CD4-positive, alpha-beta T cell treated with Interleukin-6 for 4 hours (primary cell): ENCODE measurements at places on chromosomes 6 and 20.
A peak's percentile ranks its signal among the peaks of the same experiment; 100 is the strongest.

DNA sequence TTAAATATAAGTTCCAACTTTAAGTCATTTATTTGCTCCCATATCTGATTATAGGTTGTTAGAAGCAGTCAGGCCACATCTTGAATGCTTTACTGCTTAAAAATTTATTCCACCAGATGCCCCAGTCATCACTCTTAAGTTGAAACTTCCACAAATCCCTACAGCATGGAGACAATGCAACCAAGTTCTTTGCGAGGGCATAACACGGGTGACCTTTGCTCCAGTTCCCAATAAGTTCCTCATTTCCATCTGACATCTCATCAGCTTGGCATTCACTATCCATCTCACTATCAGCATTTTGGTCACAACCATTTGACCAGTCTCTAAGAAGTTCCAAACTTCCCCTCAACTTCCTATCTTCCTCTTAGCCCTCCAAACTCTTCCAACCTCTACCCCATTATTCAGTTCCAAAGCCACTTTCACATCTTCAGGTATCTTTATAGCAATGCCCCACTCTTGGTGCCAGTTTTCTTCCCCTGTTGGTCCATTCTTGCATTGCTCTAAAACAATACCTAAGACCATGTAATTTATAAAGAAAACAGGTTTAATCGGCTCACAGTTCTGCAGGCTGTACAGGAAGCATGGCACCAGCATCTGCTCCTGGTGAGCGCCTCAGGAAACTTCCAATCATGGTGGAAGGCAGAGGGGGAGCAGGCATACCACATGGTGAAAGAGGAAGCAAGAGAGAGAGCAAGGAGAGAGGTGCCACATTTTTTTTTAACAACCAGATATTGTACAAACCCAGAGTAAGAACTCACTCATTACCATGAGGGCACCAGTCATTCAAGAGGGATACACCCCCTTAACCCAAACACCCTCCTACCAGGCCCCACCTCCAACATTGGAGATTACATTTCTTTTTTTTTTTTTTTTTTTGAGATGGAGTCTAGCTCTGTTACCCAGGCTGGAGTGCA, 15.9 kb upstream of the ITPR3 start:
- no peak for DNase-seq

DNA sequence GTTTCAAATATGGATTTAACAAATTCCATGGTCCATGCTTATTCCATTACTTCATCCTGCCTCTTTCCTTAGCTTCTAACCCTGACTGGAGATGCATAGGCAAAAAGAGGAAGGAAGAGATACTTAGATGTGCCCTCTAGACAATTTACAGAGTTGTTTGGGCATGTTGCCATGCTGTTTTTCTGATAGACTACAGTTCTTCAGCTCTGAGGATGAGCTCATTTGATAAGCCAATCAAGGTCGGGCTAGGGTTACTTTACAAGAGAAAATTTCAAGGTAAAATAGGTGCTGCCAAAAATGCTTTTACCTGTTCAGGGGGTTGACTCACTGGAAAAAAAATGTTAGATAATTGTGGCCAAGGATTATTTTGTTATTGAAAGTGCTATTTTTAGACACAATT, 5.9 kb downstream of the HCRTR2 start:
- no peak for DNase-seq

DNA sequence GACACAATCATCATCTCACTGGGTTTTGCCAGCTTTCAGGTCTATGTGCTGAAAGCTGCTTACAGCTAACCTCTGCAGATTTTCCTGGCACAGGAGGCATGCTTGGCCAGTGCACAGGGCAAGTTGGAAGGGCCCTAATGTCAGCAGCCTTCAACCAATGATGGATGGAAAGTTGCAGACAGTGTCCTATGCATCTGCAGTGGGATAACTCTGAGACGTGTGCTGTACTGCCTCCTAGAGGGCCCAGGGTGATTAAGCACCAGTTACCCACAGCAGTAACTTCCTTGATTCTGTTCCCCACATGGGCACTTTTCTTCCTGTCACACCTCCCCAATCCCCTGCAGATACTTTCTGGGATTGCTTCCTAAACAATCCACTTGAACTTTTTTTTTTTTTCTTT, 38.6 kb downstream of the OVOL2 start:
- DNase-seq = no peak

GRCh38 chr6:100135977-100136376, 142.0 kb upstream of the MCHR2 start:
- DNase-seq = no peak

DNA sequence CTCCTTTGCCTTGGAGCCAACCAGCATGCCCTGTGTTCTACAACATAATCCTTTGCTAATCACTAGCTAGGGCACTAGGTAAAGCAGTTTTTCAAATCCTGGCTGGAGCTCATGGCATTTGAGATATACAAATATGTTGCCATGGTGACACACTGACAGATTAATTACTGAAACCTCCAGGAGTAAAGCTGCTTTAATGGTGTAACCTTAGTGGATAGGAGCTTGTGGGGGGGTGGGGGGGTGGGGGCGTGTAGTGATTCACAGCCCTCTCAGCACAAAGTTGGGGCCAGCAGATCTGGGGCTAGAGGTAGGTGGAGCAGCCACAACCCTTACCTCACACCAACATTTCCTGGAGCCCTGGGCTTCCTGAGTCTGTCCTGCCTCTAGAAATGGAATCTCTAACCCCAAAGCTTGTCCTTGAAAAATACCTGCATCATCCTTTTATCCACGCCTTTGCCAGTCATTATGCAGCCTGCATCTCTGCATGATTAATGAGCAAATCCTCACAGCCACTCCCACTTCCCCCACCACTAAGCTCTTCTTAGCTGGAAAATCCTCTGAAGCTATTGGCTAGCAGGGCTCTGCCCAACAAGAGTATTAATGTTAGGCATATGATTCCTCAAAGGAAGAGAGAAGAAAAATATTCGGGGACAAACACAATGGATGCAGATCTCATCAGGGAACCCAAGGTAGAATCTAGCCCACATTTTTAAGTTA, 84.5 kb upstream of the PRND start:
- no peak for DNase-seq

DNA sequence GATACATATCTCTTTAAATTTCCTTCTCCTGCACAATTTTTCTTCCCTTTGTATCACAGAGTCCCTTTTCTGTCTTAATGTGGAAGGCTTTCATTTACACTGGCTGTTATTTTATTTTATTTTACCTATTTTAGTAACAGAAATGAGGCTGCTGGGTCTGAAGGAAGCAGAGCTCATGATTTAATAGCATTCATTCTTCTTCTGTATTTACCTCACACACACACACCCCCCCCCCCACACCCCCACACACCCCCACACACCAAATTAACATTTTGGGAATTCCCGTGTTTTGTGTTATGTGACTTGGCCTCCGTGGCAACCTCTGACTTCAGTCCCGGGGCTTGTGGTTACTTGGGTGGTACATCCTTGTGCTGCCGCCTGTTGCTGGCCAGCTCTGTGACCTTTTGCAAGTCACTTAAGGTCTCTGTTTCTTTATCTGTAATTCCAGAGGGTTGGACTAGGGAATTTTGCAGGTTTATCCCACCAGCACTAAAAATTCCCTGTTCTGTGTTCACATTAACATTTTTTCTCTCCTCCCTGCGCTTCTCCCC, 108.8 kb downstream of the TIAM2 start:
- no peak for DNase-seq

DNA sequence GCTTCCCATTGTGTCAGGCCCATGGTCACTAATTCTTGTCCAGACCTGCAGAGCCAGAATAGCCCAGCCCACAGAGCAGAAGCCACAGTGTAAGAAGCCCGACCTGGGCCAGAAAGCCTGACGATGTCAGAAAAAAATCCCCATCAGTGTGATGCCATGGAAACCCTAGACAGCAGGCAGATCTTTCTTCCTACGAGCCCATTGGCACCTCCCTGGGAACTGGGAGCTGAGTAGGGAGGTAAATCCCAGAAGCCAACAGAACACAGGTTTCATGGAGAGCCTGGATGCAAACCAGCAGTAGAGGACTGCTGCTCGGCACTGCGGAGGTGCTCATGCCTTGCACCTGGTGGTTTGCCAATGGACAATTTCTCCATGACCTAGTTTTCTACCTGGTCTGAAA, 82.2 kb upstream of the SLC22A16 start:
- DNase-seq = no peak

GRCh38 chr6:30730601-30731435, 10.7 kb downstream of the TUBB start:
- DNase-seq = peak; percentile 92

DNA sequence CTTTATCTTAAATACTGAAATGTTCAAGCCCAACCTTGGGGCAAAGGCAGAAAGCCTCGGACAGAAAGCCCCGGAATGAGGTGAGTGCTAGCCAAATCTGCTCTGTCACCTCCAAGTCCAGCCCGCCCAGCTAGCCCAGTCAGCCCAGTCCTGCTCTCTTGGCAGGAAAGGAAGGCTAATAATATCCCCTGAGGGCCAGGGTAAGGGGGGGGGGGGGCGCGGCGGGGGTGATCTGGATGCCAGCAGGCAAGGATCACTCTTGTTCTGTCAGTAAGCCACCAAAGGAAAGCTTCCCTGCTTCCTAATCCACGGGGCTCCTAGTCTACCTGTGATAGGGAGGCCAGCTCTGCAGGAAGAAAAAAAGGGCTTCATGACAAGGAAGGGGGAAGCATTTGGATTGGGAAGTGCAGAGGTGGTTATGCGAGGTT, 1.1 kb downstream of the NDRG3 start:
- no peak for DNase-seq
